H54 (cell line): ENCODE measurements at places on chromosomes 12 and 14.

GRCh38 chr12:71208053-71208685, 50.4 kb upstream of the TSPAN8 start:
- no peak for DNase-seq

DNA sequence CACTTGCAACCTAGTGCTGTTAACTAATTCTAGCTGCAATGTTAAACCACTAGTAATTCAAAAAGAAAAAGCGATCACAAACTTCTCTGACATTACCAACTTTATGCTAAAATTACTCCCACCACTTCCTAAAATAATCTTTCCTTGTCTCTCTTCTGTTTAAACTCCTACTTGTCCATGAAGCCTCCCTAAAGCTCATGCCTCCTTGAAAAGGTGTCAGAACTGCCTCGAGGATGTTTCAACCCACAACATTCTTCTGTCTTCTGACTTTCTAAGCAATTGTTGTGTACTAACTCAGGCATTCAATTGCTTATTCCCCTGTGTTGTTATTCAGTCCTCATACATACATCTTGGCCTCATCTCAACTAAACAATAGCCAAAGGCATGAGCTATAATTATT, 5.9 kb downstream of the GNPTAB start:
- DNase-seq = no peak

GRCh38 chr12:21697904-21698630, 40.4 kb upstream of the LDHB start:
- DNase-seq = no peak

- no peak for DNase-seq
Measured at GRCh38 chr14:30874120-30874998, at the start of gene COCH. COCH (plus strand) TSS chr14:30874559; CDS start chr14:30874939, 380 bp downstream.

- no peak for DNase-seq
Measured at GRCh38 chr12:22481547-22482104, 62.7 kb downstream of the C2CD5 start.

DNA sequence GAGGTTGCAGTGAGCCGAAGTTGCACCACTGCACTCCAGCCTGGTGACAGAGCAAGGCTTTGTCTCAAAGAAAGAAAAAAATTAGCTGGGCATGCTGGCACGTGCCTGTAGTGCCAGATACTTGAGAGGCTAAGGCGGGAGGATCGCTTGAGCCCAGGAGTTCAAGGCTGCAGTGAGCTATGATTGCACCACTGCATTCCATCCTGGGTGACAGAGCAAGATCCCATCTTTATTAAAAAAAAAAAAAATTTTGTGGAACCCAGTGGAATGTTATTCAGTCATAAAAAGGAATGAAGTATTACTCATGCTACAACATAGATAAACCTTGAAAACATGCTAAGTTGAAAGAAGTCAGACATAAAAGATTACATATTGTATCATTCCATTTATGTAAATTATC, 8.3 kb upstream of the ERBB3 start:
- no peak for DNase-seq
